ENCODE measurements at places on chromosomes 3 and 15. TPM values are rescaled to one million over a fixed set of nuclear protein-coding genes. Genes with fewer than 3 reads are reported as not detected.

The LIPH gene
- total RNA-seq: 38.0 TPM

The MNS1 gene
- total RNA-seq: 0.58 TPM

The PDZRN3 gene
- total RNA-seq: 23.9 TPM

The MAP2K1 gene
- 44.5 TPM for total RNA-seq

All from upper lobe of right lung (tissue), 1 donor.